MCF 10A (cell line): ENCODE measurements at places on chromosomes 1 and 21.

DNA sequence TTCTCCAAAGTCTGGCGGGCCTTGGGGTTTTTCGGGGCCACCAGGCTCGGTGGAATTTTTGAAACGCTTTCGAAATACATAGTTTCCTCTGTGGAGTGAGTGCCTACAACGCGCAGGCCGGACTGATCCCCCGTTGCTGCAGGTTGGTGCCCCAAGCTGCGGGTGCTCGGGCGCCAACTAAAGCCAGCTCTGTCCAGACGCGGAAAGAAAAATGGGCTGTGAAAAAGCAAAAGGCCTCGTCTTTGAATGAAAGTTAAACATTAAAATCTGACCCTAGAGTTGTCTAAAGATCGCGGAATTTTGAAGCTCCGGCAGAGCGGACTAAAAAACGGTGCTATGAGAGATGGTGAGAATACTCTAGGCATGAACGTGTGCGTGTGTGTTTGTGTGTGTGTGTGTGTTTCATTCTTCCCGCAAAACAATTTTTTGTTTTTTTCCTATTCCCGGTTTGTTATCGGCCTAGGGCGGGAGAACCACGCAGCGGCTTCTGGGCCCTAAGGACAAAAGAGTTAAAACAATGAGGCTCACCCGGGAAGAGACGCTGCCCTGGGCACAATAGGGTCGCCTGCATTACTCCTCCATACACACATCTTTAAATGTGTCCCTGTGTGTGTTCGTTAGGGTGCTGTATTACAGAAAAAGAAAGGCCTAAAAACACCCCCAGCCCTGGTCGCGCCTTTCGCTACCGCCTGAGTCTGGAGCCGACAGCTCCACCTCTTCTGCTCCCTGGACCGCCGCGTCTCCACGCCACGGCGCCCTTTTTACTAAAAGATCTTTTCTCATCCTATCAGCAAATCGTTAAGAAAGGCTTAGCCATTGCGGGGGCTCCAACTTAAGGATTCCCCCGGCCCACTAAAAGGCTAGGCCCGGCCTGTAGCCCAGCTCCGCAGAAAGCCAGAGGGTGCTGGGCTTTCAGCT lies 3.2 kb downstream of the TBX15 start:
- H3K36me3 ChIP-seq: peaks cover 5% of the 10 kb centered on the region
- no peaks in the 10 kb centered on the region for H3K27me3 ChIP-seq
- H3K27ac ChIP-seq: no peak overlapping the region
- DNase-seq: no peak

DNA sequence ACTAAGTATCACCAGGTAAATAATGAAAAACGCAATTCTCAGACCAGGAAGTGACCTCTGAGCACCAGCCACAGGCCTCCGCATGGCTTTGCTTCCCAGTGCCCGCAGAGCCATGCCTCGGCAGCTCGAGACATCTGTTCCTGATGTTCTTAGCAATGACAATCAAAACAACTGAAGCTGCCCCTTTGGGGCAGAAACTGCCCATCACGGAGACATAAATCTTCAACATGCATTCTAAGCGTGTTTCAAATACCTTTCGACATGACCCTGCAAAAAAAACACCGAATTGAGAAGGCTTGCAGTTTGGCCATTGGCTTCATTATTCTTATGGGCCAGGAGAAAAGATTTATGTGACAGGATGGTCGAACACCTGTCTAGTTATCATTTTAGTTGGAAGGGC lies 5.8 kb upstream of the RAP1GAP start:
- H3K4me3 ChIP-seq: no peak overlapping the region
- DNase-seq: no peak
- H3K4me1 ChIP-seq: no peaks in the 10 kb centered on the region

- no peaks in the 10 kb centered on the region for H3K27me3 ChIP-seq
- DNase-seq: no peak
- no peak overlapping the region for H3K27ac ChIP-seq
These were observed 245.8 kb downstream of the PLA2G4A start for GRCh38 chr1:187074445-187075048.

- no peaks in the 10 kb centered on the region for H3K27me3 ChIP-seq
- DNase-seq: no peak
- H3K4me1 ChIP-seq: no peaks in the 10 kb centered on the region
- no peak overlapping the region for H3K27ac ChIP-seq
These were observed 265.9 kb downstream of the SEC16B start for GRCh38 chr1:177703888-177704446.

DNA sequence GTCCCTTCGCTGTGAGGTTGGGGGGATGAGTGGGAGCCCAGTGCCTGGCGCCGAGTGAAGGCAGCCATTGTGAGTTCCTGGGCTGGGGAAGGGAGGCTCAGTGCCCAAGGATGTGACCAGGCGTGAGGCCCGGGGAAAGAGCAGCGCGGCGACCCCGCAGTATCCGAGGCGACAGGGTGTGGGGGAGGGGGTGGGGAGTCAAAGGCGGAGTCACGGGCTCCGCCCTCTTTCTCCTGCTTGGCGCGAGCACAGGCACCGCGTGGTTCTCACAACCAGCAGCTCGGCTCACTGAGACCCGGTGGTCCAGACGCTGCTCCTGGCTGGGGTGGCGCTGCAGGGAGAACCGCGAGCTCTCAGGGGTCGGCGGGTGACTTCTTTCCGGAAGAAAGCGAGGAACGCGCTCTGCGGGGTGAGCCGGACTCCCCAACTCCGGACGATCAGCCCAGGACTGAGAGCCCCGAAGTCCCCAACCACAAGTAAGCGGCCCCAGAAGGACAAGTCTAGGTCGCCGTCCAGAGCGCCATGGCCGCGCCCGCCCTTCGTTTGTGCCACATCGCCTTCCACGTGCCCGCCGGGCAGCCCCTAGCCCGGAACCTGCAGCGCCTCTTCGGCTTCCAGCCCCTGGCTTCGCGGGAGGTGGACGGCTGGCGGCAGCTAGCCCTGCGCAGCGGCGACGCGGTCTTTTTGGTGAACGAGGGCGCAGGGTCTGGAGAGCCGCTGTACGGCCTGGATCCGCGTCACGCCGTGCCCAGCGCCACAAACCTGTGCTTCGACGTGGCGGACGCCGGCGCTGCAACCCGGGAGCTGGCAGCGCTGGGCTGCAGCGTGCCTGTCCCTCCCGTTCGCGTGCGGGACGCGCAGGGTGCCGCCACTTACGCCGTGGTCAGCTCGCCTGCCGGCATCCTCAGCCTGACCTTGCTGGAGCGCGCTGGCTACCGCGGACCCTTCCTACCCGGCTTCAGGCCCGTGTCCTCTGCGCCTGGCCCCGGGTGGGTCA lies at the start of gene HPDL:
Gene HPDL, plus strand, starts transcription at position 269 of the 997 bp plus-strand sequence. Its CDS starts 254 bp downstream, at position 523.
- DNase-seq: peak; percentile 48
- no peak within 1 kb of the TSS for H3K27ac ChIP-seq
- H3K27me3 ChIP-seq: no peaks in the 10 kb centered on the region
- H3K4me1 ChIP-seq: peaks cover 7% of the 10 kb centered on the region
- H3K4me3 ChIP-seq: peak within 1 kb of the TSS; percentile 70

GRCh38 chr1:185500001-185500626 lies 183.1 kb upstream of the IVNS1ABP start:
- DNase-seq: peak; percentile 51
- no peaks in the 10 kb centered on the region for H3K27me3 ChIP-seq
- no peaks in the 10 kb centered on the region for H3K36me3 ChIP-seq
- H3K4me1 ChIP-seq: peaks cover 11% of the 10 kb centered on the region

GRCh38 chr1:67522001-67522441 lies 91.8 kb upstream of the SERBP1 start:
- no peak overlapping the region for H3K4me3 ChIP-seq
- H3K4me1 ChIP-seq: peaks cover 11% of the 10 kb centered on the region
- peak; percentile 30 for DNase-seq
- no peak overlapping the region for H3K27ac ChIP-seq
- H3K27me3 ChIP-seq: no peaks in the 10 kb centered on the region
- peaks cover 4% of the 10 kb centered on the region for H3K36me3 ChIP-seq

DNA sequence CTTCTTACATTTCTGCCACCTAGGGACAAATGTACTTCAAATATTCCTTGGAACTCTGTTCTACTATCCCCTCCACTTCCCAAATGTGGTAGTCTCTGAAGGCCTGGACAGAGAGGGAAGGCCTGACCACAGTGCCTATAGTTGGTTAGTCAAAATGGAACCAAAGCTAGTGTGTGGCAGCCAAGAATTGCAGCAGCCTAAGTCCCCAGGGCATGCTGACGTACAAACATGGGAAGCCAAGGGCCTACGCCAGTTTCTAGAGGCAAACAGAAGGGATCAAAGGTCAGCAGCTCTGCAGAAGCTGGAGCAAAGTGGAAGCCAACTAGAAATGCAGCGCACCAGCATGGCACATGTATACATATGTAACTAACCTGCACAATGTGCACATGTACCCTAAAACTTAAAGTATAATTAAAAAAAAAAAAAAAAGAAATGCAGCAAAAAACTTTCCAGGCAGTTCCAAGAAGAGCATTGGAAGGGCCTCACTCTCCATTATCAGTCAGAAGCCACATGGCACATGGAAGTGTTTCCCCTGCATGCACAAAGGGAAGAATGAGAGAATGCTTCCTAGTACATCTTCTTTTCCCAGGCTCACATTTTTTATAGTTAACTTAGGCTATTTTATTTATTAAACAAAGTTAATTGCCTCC lies 39.4 kb upstream of the GADD45A start:
- no peaks in the 10 kb centered on the region for H3K27me3 ChIP-seq
- H3K27ac ChIP-seq: no peak overlapping the region
- H3K36me3 ChIP-seq: no peaks in the 10 kb centered on the region

- H3K4me3 ChIP-seq: no peak overlapping the region
- no peak for DNase-seq
- H3K27me3 ChIP-seq: no peaks in the 10 kb centered on the region
- peaks cover 28% of the 10 kb centered on the region for H3K36me3 ChIP-seq
- no peak overlapping the region for H3K27ac ChIP-seq
These were observed 76.8 kb downstream of the LPGAT1 start for GRCh38 chr1:211753649-211754251.

DNA sequence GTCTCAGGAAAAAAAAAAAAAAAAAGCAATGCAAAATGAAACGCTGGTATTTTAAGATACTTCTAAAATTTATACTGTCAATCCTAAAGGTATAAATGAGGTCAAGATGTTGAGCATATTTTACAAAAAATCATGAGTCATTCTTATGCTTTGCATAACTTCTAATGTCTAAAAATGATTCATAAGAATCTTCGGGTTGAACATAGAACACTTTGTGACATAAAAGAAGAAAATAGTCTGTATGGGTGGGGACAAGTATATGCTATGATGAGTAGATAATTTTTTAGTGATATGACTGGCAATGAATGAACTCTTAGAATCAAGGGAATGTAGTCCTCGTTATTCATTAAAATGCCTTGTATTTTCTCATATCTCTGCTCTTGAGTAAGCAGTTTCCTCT lies 416.9 kb upstream of the USP24 start:
- peaks cover 43% of the 10 kb centered on the region for H3K4me1 ChIP-seq
- no peaks in the 10 kb centered on the region for H3K36me3 ChIP-seq
- peak overlapping the region; percentile 29 for H3K4me3 ChIP-seq
- no peaks in the 10 kb centered on the region for H3K27me3 ChIP-seq
- DNase-seq: peak; percentile 53

- no peaks in the 10 kb centered on the region for H3K27me3 ChIP-seq
- no peak overlapping the region for H3K27ac ChIP-seq
- DNase-seq: no peak
- no peak overlapping the region for H3K4me3 ChIP-seq
- H3K36me3 ChIP-seq: no peaks in the 10 kb centered on the region
- H3K4me1 ChIP-seq: no peaks in the 10 kb centered on the region
These were observed 664.4 kb downstream of the LMO4 start for GRCh38 chr1:87993051-87993450.

GRCh38 chr21:29271927-29272333 lies 26.8 kb upstream of the BACH1 start:
- H3K4me1 ChIP-seq: no peaks in the 10 kb centered on the region
- no peak overlapping the region for H3K27ac ChIP-seq
- DNase-seq: no peak
- H3K4me3 ChIP-seq: no peak overlapping the region
- H3K36me3 ChIP-seq: no peaks in the 10 kb centered on the region
- H3K27me3 ChIP-seq: no peaks in the 10 kb centered on the region

DNA sequence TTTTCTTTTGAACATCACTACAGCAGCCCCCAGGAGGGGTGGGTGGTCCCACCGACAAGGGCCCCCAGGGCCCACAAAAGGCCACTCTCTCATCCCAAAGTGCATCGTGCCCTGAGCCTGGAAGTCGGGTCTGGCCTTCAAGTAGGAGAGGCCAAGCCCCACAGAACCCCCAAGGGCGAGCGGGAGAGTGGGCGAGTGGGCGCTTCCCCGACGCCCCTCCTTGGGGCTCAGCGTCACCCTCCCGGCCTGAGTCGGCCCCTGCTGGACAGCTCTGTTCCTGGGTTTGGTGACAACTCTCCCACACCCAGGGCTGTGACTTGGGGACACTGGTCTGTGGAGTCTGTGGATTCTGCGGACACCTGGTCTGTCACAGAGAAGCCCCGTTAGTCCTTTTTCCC lies 42.2 kb upstream of the COL18A1 start:
- peaks cover 29% of the 10 kb centered on the region for H3K4me1 ChIP-seq
- H3K36me3 ChIP-seq: no peaks in the 10 kb centered on the region
- no peaks in the 10 kb centered on the region for H3K27me3 ChIP-seq
- DNase-seq: no peak
